ENCODE measurements at places on chromosomes 3 and 15. TPM values are rescaled to one million over a fixed set of nuclear protein-coding genes. Genes with fewer than 3 reads are reported as not detected.

GRCh38 chr3:113194823-113195401 is 16.4 kb upstream of the BOC start:
- no peak for DNase-seq

The ITPKA gene
- total RNA-seq: 0.16 TPM

DNA sequence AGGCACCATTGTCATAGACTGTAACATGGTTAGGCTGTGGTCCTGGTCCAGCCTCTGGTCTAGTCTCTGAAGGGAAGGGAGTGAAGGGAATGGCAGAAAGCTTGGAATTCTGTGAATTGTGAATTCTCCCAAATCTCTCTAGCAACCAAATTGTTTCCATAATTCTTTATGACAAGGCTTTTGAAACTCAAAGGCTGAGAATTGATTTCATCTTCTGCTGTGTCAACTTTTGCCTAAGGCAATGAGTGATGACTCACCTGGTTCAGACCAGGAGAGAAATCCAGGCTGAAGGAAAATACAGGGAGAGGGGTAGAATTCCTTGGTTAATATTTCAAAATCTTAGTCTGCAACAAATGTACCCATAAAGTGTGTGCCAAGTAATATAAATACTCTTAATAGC is 82.6 kb upstream of the ADPGK start:
- DNase-seq: no peak

GRCh38 chr3:48656061-48656840 is 6.4 kb downstream of the CELSR3 start:
- peak; percentile 94 for DNase-seq

GRCh38 chr15:101045835-101046691 is 126.9 kb downstream of the LRRK1 start:
- DNase-seq: peak; percentile 83

- no peak for DNase-seq
Measured at GRCh38 chr15:68447976-68448755, 16.2 kb upstream of the ITGA11 start.

The OXTR gene
- 0.06 TPM for total RNA-seq

DNA sequence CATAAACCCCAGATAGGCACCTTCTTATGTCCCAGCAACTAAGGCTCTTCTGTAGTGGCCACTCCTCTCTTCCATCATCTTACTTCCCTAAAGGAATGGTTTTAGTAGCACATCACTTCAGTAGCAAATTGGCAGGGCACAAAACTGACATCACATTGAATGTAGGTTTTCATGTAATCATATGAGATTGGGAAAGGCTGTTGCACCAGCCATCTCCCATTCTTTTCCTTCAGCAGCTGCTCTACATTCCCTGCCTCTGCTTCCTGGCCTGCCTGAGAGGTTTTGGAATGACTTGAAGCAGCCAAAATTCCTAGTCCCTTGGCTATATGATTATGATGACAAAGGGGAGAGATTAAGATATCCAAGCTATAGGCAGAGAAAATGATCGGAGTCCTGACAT is 36.5 kb downstream of the NSUN3 start:
- DNase-seq: no peak

DNA sequence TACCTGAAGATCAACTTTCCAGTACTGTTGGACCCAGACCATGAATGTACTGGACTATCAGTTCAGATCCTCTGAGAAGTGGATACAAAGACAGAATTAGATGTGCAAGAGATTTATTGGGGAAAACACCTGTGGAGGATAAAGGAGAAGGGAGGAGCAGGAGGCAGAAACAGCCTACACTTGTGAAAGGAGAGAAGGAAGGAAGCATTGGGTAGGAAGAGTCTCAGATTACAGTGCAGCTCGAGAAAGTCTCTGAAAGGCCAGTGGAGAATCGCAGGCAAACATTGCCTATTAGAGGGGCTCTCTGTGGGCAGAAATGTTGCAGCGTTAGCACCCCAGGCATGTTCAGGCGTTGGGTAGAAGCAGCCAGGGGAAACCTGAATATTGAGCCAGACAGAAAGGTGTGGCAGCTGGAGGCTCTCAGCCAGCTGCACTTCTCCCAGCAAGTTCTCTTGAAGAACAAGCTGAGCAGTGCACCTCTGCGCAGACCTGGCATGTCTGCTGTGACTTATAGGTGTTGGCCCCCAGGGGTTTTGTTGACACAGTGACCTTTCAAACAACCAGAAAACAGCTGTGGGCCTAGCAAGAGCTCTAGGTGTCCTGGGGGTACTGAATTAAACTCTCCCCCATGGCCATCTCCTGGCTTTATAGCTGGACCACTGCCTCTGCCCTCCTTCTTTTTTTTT is 7.0 kb downstream of the CHST14 start:
- DNase-seq: peak; percentile 41
